Sciatic nerve (tissue), 2 donors: ENCODE measurements at places on chromosomes 7 and 10. TPM values are rescaled to one million over a fixed set of nuclear protein-coding genes. Genes with fewer than 3 reads are reported as not detected.

- no peak for DNase-seq
Observed at GRCh38 chr7:90224195-90224594, 12.7 kb downstream of the STEAP2 start.

- peak; percentile 74 for DNase-seq
Observed at GRCh38 chr10:84244651-84245270, at the start of gene RGR. TSS of gene RGR (plus strand) at chr10:84245053. CDS start at chr10:84245091, 38 bp downstream.

Gene SPDYE8
- not detected for total RNA-seq

- no peak for DNase-seq
Observed at GRCh38 chr10:108327706-108328105, 1163.2 kb upstream of the SORCS1 start.

- DNase-seq, result no peak
Observed at GRCh38 chr10:126618466-126618865, 52.0 kb downstream of the C10orf90 start.

Gene TMEM184A
- 0.27 TPM for total RNA-seq

Gene ANKRD30A
- 0.09 TPM for total RNA-seq

Gene ANXA8
- total RNA-seq, result 2.5 TPM

DNA sequence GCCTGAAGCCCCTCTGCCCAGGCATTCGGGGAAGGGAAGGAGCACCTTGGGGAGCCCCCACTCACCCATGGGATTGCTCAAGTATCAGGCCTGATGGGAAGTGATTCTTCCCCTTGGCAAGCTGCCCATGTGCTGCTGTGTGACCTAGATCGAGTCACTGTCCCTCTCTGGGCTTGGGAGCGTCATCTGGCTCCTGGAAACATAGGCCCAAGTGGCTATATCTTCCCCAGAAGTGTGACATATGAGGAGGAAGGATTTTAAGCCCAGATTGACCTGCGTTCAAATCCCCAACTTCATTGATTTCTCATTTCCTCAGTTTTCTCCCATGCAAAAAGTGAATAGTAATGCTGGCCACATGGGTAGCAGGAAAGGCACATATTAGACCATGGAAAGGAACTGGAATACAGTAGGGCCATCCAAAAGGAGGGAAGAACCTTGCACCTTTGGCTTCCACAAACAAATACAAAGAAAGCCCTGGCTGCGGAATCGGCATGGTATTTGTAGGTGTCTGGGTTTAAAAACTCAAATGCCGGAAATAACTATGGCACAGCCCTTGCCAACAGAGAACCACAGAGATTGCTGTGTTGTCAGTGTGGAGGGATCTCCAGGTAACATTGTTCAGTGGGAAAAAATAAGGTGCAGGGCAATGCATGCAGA, 169.5 kb upstream of the ZMIZ1 start:
- DNase-seq, result no peak

- no peak for DNase-seq
Observed at GRCh38 chr7:68865351-68866199, 732.7 kb upstream of the AUTS2 start.

DNA sequence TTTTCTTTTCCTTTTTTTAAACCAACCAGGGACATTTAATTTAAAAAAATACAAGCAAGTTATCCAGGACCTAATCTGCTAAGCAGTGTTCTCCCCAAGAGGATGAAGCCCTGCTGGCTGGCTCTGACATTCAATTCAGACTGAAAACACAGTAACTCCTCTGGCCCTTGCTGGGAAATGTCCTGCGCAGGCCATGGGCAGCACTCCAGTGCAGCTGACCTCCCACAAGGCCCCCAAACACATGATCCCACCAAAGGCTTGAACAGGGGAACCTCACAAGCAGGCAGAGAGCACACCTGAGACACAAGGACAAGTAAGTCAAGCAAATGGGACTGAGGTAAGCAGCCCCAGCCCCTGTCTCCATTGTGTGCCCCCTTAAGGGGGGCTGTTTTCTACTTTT, 56.9 kb upstream of the FHIP2A start:
- no peak for DNase-seq

Gene HHEX
- 15.3 TPM for total RNA-seq

Gene RTKN2
- total RNA-seq, result 0.22 TPM

DNA sequence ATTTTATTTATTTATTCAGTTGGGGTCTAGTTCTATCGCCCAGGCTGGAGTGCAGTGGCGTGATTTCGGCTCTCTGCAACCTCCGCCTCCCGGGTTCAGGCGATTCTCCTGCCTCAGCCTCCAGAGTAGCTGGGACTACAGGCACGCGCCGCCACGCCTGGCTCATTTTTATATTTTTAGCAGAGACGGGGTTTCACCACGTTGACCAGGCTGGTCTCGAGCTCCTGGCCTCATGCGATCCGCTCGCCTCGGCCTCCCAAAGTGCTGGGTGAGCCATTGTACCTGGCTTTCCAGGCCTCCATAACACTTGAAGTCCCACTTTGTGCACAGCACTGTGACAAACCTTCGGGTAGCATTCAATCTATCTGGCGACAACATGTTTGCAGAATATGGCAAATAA, 1.0 kb upstream of the DCLRE1C start:
- DNase-seq, result no peak

DNA sequence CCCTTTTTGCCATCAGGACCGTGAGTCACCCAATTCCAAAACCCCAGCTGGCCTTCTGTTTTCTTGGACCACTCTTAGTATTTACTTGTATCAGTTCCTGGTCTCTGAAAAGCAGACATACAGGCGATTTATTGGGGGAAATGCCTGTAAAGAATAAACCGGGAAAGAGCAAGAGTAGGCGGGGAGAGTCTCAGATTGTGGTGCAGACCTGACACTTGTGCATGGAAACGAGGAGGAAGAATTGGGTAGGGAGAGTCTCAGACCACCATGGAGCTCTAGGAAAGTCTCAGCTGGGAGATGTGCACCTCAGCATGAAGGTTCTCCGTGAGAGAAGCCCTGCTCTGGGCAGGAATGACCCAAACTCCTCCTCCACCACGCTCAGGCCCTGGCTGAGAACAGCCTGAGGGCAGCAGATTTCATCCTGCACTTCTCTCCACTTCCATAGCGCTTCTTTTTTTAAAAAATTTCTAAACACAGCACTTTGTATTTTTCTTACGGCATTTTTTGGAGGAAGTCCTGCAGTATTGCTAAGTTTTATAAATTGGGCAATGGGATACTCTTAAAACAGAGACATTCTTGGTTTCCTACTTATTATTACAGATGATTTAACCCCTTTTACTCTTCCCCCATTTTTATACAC, 6.1 kb upstream of the TASOR2 start:
- no peak for DNase-seq

DNA sequence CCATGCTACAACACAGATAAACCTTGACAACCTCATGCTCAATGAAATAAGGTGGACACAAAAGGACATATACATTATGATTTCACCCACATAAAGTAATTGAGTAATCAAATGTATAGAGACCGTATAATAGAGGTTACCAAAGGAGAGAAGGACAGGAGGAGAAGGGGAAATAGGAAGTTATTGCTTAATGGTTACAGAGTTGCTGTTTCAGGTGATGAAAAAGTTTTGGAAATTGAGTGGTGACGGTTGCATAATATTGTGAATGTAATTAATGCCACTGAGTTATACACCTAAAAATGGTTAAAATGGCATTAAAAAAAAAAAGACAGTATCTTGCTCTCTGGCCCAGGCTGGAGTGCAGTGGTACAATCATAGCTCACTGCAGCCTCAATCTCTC, 1.5 kb upstream of the OGDH start:
- DNase-seq, result no peak

DNA sequence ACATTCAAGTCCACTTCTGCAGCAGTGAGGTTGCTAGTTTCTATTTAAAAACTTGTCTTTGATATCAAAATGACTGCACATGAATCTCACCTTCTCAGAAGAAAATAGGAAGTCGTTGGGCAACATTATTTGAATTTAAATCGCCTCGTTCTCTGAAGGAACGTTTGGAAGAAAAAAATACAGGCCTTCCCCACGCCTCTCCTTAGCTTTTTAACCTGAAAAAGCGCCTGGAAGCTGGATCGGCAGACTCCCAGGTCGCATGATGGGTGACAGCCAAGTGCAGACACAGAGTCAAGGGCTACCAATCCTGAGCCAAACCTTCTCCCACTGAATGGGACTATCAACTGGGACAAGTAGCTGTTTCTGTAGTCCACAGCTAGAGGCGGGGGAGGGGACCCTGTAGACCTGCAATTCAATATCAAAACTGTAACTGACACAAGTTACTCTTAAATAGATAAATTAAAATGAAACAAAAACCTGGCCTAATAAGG, 2.2 kb downstream of the FAM53B start:
- no peak for DNase-seq

- DNase-seq, result no peak
Observed at GRCh38 chr7:51031216-51031615, 248.5 kb upstream of the GRB10 start.

DNA sequence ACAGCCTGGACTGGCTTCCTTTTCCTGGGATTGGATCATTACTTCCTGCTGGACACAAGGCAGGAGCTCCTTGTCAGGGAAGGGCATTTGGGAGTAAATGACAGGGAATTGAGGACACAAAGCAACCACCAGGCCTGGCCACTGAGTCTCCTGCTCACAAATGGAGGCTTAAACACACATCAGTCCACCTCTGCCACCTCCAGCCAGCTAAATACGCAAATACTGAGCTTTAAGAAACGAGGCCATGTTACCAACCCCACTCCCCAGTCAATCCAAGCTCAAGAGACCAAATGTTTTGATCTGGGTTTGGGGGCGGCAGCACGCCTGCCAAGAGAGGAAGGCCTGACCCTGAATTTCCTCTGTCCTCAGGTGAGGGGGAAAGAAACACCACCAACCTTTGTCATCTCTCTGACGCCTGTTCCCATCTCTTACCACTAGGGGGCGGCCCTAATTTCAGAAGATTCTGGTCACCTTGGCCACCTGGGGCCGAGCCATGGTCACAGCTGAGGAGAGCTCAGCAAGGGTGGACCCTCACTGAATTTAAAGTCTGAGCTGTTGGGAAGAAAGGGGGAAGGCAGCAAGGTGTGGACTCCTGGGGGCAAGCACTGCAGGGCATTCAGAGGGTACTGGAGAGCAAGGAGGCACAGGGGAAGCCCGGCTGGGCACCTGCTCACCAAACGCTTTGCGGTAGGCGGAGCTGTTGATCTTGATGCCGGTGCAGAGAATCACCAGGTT, 16.5 kb downstream of the AIFM2 start:
- no peak for DNase-seq

Gene PSD
- 1.9 TPM for total RNA-seq

Gene CPN1
- total RNA-seq, result not detected

GRCh38 chr7:130273081-130273932, 6.6 kb downstream of the CPA2 start:
- DNase-seq, result no peak

GRCh38 chr10:104895541-104895940, 254.5 kb downstream of the SORCS3 start:
- no peak for DNase-seq

DNA sequence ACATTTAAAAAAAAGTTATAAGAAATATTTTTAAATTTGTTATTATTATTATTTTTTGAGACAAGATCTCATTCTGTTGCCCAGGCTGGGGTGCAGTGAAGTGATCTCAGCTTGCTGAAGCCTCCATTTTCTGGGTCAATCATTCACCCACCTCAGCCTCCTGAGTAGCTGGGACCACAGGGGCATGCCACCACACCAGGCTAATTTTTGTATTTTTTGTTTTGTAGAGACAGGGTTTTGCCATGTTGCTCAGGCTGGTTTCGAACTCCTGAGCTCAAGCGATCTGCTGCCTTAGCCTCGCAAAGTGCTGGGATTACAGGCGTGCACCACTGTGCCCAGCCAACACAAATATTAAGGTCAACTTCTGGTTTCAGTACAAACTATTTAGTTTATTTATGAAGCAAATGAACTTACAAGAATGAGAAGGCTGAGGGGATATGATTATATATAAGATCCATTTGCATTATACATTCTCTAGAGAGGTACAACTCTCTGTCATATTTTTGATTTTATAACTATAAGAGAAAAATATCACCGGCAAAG, 45.9 kb upstream of the FAM133B start:
- no peak for DNase-seq

Gene AASS
- total RNA-seq, result 54.3 TPM

GRCh38 chr7:98879198-98879978, 1.1 kb downstream of the TRRAP start:
- no peak for DNase-seq

- DNase-seq, result no peak
Observed at GRCh38 chr7:114648680-114649079, 234.1 kb downstream of the FOXP2 start.

DNA sequence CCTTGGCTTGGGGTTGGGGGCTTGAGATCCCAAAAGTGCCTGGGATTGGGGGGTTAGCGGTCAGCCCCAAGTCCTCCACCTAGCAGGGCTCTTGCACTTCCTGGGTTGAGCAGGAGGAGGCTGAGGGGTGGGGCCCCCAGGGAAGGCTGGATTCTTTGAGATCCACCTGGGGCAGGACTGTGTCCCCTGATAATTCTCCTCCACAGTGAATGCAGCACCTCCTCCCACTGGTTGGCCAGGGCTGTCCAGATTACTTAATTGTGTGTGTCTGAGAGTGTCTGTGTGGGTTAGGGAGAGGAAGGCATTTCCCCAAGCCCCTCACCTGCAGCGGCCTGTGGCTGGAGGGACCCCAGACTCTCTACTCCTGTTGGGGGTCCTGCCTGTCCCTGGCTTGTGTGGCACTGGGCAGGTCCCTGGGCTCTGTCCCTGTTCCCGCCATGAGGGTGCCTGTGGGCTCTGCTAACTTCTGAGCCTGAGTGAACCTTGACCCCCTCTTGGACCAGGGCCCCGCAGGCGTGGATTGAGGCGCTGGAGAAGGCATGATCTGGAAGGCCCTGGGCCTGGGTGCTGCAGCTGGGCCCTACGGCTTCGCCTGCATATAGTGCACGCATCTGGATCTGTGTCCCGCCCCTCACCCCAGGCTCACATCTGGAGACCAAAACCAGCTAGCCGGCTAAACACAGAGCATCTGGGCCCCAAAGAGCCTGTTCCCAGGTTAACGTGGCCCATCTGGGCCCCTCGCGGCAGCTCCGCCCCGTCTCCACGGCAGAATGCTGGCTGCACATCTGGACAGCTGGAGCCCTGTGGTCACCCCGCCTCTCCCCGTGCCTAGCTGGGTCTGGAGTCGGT, 10.4 kb downstream of the TMEM270 start:
- no peak for DNase-seq

Gene FGFR2
- 10.8 TPM for total RNA-seq

- no peak for DNase-seq
Observed at GRCh38 chr7:28086198-28086597, 94.4 kb downstream of the JAZF1 start.

- no peak for DNase-seq
Observed at GRCh38 chr7:129670656-129671055, 59.1 kb downstream of the NRF1 start.

DNA sequence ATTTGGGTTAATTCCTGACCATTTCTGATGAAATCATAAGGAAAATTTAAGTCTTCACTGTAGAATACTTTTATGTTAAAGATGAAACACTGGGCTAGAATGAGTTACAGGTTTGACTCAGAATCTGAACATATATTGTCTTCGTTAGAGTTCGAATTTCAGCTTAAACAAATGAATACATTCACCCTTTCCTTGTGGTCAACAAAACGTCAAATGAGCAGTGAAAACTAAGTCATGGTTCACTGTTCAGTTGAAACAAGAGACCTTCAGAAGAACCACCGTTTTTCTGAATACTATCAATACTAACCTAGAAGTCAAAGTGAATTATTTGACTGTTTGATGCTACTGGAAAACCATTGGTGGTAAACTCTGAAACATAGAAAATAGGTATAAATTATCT, 235.2 kb upstream of the ZWINT start:
- no peak for DNase-seq

Gene SPAM1
- total RNA-seq, result not detected

- no peak for DNase-seq
Observed at GRCh38 chr10:93672022-93672678, 30.2 kb downstream of the FRA10AC1 start.
